ENCODE measurements at places on chromosomes 11 and 22.

- DNase-seq = no peak
These were observed 3.9 kb downstream of the MFNG start for GRCh38 chr22:37482244-37482643.

DNA sequence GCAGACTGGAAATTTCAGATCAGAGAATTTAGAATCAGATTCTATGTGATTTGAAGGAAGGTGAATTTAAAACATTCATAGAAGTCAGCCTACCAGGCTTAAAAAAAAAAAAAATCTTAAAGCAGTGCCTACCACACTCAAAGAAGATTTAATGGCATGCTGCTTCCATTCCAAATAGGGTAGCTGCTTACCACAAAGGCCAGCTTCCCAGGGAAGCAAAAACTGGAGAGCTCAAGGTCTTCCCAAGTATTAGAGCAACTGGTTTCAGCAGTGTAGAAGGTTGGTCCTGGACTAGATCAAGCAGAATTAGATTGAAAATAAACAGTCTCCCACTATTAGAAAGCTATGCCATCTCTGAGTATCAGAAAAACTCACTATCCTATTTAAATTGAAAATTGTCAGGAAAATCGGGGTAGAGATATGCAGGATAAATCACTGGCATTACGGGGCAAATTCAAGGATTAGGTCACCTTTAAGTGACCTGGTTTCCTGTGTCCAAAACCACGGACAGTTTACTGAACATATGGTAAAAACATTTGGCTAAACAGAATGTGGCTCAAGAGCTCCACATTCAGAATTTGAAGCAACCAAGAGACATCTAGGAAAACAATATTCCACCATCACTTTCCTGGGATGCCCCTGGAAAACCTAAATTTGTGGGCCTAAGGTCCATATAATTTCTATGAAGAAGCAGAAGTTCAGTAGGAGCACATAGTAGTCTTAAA is 1.3 kb downstream of the C11orf42 start:
- DNase-seq = peak; percentile 3

DNA sequence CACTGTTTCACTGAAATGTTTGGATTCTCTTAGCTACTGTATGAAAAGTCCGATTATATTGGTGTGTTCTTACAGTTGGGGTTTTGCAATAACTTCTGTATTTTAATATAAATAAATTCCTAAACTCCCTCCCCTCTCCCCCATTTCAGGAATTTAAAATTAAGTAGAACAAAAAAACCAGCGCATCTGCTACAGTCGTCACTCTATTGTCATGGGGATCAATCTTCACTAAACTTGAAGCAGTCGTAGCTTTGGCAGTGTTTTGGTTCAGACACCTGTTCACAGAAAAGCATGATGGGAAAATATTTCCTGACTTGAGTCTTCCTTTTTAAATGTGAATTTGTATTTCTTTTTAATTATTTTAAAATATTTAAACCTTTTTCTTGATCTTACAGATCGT is 9.4 kb downstream of the PIWIL3 start:
- no peak for DNase-seq

- no peak for DNase-seq
These were observed 77.2 kb downstream of the MYEOV start for GRCh38 chr11:69370984-69371709.

GRCh38 chr22:35477911-35478582 is 62.6 kb upstream of the RASD2 start:
- DNase-seq = no peak

GRCh38 chr11:129538323-129538722 is 162.7 kb downstream of the BARX2 start:
- no peak for DNase-seq

GRCh38 chr22:46159777-46160176 is 9.5 kb downstream of the PPARA start:
- DNase-seq = no peak

- DNase-seq = no peak
These were observed 19.0 kb downstream of the CECR2 start for GRCh38 chr22:17388235-17388634.

DNA sequence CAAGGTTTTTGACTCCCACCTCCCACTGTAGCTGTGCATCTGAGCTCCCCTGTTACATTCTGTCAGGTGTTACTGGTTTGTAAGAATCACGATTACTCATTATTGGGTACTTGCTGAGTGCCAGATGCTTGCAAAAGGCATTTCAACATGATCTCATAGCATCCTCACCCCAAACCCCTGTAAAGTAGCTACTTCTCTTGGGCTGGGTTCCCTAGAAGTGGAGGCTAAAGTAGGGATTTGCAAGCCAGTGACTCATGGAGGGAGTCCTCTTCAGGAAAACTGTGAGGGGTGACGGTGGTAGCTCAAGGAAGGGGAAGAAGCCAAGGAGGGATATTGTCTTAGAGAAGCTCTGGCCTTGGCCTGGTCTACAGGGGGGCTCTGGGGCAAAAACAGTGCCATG is 78.6 kb downstream of the TIMP3 start:
- no peak for DNase-seq

GRCh38 chr11:106400949-106401570 is 323.6 kb downstream of the AASDHPPT start:
- no peak for DNase-seq

GRCh38 chr22:38786631-38787030 is 7.3 kb downstream of the DNAL4 start:
- DNase-seq = no peak

GRCh38 chr11:13210424-13210823 is 67.2 kb upstream of the BMAL1 start:
- DNase-seq = no peak

GRCh38 chr22:36022162-36022561 is 6.5 kb downstream of the RBFOX2 start:
- DNase-seq = no peak

Data from stimulated activated effector memory CD8-positive, alpha-beta T cell treated with anti-CD3 and anti-CD28 coated beads, Interleukin-12 subunit alpha, Interleukin-12 subunit beta, amount 100 ng/mL, for 72 hours (primary cell).